ENCODE measurements at places on chromosomes 4 and X. TPM values are rescaled to one million over a fixed set of nuclear protein-coding genes. Genes with fewer than 3 reads are reported as not detected.
A peak's percentile ranks its signal among the peaks of the same experiment; 100 is the strongest.

GRCh38 chr4:71221510-71222466, 117.0 kb upstream of the SLC4A4 start:
- no peak for DNase-seq
- H3K27ac ChIP-seq: no peak overlapping the region
- no peak overlapping the region for H3K4me3 ChIP-seq
- no peaks in the 10 kb centered on the region for H3K27me3 ChIP-seq
- H3K36me3 ChIP-seq: no peaks in the 10 kb centered on the region

- H3K27ac ChIP-seq: no peak within 1 kb of the TSS
- no peak within 1 kb of the TSS for H3K4me3 ChIP-seq
- no peaks in the 10 kb centered on the region for H3K27me3 ChIP-seq
Observed at GRCh38 chrX:71618303-71618721, at the start of gene CXCR3. CXCR3 (minus strand) TSS chrX:71618511; CDS start chrX:71618449, 62 bp downstream.

Gene TCEAL8
- 135 TPM for total RNA-seq

DNA sequence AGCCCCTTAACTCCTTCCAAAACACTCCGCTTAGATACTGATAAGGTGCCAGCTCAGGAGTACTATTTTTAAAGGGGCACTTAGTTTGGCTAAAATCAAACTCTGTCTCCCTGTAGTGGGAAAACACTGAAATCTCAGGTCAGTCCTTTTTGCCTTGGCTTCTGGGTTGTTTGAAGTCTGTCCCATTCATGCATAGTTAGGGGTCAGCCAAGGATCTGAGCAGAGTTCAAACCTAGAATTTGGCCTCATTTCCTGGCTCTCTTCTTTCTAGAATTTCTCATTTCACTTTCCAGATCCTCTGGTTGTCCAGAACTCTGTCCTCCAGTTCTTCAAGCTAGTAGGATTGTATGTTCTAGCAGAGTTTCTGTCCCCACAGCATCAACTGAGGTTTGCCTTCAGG, 31.5 kb downstream of the NAT8L start:
- H3K36me3 ChIP-seq: no peaks in the 10 kb centered on the region
- no peaks in the 10 kb centered on the region for H3K4me1 ChIP-seq
- H3K4me3 ChIP-seq: no peak overlapping the region
- H3K27me3 ChIP-seq: no peaks in the 10 kb centered on the region

DNA sequence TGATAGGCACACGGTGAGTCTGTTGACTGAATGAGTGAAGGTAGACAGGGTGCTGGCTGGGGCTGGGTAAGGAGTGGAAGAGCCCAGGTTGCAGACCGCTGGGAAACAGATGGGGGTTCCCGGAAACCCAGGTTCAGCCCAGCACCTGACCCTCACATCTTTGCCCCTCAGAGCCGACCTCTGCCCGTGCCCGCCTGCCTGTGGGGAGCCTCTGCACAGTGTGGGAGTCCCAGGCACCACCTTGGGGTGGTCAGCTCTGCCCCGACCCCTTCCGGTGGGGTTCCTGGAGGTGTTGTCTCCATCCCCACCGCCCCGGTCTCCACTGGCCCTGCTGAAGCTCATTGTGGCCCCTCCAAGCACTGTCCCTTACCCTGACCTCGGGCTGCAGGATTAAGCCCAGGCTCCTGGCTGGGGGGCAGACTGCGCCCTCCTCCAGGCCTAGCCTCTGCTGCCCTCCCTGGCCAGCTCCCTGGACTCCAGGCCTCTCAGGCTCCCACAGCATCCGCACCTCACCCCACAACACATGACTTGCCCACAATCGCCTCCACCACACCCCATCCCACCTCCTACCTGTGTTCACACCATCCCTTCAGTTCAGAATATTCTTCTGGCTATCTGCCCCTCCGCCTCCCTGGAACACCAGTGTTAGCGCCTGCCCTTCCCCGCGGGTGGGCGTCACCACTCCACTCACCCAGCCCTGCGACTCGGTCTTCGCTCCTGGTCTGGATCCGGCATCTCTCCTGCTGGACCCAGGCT, 21.4 kb downstream of the HMX1 start:
- peaks cover 25% of the 10 kb centered on the region for H3K27me3 ChIP-seq
- no peak overlapping the region for H3K4me3 ChIP-seq
- peaks cover 5% of the 10 kb centered on the region for H3K4me1 ChIP-seq

GRCh38 chrX:110733166-110733565, 62.5 kb downstream of the CHRDL1 start:
- H3K4me3 ChIP-seq: no peak overlapping the region
- no peaks in the 10 kb centered on the region for H3K36me3 ChIP-seq
- H3K27me3 ChIP-seq: no peaks in the 10 kb centered on the region
- no peak overlapping the region for H3K27ac ChIP-seq

- H3K4me1 ChIP-seq: no peaks in the 10 kb centered on the region
- DNase-seq: no peak
- H3K4me3 ChIP-seq: no peak overlapping the region
- H3K27ac ChIP-seq: no peak overlapping the region
- no peaks in the 10 kb centered on the region for H3K36me3 ChIP-seq
Observed at GRCh38 chr4:177706916-177707315, 264.7 kb upstream of the AGA start.

DNA sequence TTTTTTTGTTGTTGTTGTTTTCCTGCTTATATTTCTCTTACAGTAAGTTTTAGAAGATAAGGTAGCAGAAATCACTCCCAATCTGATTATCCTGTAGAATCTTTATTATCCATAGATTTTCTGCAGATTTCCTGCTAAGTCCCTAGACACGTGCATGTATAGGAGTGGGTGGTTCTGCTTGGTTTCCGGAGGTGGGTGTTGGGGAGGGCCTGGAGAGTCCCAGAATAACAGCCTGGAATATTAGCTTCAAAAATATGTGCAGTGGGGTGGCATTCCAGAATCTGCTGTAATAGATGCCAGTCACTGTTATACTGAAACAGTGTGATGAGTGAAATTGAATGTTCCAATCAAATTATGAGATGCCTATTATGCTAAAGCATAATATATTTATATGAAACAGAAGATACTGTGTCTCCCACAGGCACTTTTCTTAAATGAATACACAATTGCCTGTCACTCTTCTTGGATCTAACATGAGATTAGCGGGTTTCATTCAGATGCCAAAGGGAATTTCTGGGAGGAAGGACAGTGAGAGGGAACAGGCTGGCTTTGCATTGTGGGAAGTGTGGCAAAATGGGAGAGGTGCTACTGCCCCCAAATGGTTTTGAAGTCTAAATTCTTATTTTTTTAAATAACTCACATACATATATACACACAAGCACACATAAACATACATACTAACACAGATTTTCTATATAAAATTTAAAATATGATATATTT, 37.6 kb downstream of the C4orf50 start:
- H3K27ac ChIP-seq: no peak overlapping the region
- H3K36me3 ChIP-seq: no peaks in the 10 kb centered on the region
- no peaks in the 10 kb centered on the region for H3K4me1 ChIP-seq
- H3K27me3 ChIP-seq: no peaks in the 10 kb centered on the region
- no peak overlapping the region for H3K4me3 ChIP-seq

GRCh38 chrX:33339219-33339618, 127.9 kb upstream of the DMD start:
- no peak overlapping the region for H3K27ac ChIP-seq
- no peak overlapping the region for H3K4me3 ChIP-seq

DNA sequence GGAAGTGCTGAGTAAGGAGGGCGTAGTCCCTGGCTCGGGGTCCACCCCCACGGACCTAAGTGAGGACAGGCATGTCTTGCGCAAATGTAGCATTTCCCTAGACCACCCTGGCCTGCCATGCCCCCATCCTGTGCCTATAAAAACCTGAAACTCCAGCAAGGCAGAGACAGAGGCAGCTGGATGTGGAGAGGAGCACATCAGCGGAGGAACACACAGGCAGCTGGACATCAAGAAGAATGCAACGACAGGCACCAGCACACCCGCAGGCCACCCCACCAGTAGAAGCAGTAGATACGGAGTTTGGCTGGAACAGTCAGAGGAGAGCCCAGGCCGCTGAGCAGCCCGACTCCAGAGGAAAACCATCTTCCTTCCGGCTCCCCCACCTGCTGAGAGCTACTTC, 345.9 kb downstream of the FSTL5 start:
- no peak for DNase-seq
- no peaks in the 10 kb centered on the region for H3K4me1 ChIP-seq
- no peaks in the 10 kb centered on the region for H3K36me3 ChIP-seq

Gene WNK3
- 27.4 TPM for total RNA-seq

GRCh38 chr4:158197194-158197776, 13.0 kb upstream of the TMEM144 start:
- no peaks in the 10 kb centered on the region for H3K4me1 ChIP-seq
- no peak for DNase-seq
- no peaks in the 10 kb centered on the region for H3K36me3 ChIP-seq
- no peaks in the 10 kb centered on the region for H3K27me3 ChIP-seq
- no peak overlapping the region for H3K4me3 ChIP-seq

- DNase-seq: no peak
- no peaks in the 10 kb centered on the region for H3K36me3 ChIP-seq
- peaks cover 22% of the 10 kb centered on the region for H3K4me1 ChIP-seq
- no peak overlapping the region for H3K4me3 ChIP-seq
- no peak overlapping the region for H3K27ac ChIP-seq
Observed at GRCh38 chr4:40182001-40182400, 14.8 kb upstream of the RHOH start.

GRCh38 chrX:75603833-75604232, 81.0 kb upstream of the ZDHHC15 start:
- peak; percentile 56 for DNase-seq
- H3K4me1 ChIP-seq: no peaks in the 10 kb centered on the region
- no peak overlapping the region for H3K27ac ChIP-seq
- no peaks in the 10 kb centered on the region for H3K36me3 ChIP-seq
- H3K27me3 ChIP-seq: no peaks in the 10 kb centered on the region

GRCh38 chrX:44020693-44021092, 47.5 kb upstream of the NDP start:
- no peak overlapping the region for H3K4me3 ChIP-seq
- H3K27me3 ChIP-seq: no peaks in the 10 kb centered on the region
- DNase-seq: no peak
- H3K27ac ChIP-seq: no peak overlapping the region
- H3K4me1 ChIP-seq: no peaks in the 10 kb centered on the region

DNA sequence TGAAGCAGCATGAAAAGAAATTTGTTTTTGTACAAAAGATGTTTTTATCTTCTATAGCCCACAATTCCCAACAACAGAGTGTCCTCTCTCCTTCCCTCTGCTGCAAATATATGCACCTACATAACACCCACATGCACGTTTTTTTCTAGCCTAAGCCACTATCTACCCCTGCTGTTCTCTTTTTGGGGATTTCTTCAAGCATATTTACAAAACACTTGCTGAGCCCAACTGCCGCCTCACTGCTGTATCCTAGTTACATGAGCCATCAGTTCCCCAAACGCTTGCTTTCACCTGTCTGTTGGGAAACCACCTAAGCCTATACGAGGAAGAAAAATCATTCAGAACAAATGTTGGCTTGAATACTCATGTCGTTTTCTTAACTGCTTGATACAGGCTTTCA, 127.2 kb downstream of the CHRNA9 start:
- DNase-seq: peak; percentile 46
- H3K27ac ChIP-seq: peak overlapping the region; percentile 33
- no peak overlapping the region for H3K4me3 ChIP-seq
- no peaks in the 10 kb centered on the region for H3K27me3 ChIP-seq

Gene EXOC1L
- not detected for total RNA-seq

DNA sequence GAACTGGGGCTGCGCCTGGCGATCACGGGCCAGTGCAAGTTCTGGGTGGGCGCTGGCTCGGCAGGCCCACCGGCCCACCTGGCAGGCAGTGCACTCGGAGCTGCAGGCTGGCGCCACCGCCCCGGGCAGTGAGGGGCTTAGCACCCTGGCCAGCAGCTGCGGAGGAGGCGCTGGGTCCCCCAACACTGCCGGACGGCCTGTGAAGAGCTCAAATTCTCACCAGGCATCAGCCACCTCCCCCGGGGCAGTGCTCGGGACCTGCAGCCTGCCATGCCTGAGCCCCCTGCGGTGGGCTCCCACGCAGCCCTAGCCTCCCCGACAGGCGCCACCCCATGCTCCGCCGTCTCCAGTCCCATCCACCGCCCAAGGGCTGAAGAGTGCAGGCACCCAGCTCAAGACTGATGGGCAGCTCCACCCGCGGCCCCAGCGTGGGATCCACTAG, 7.1 kb upstream of the ZNF330 start:
- H3K27me3 ChIP-seq: no peaks in the 10 kb centered on the region
- no peaks in the 10 kb centered on the region for H3K36me3 ChIP-seq
- no peak for DNase-seq
- H3K4me3 ChIP-seq: no peak overlapping the region
- no peak overlapping the region for H3K27ac ChIP-seq

Gene PARM1
- total RNA-seq: 9.4 TPM

DNA sequence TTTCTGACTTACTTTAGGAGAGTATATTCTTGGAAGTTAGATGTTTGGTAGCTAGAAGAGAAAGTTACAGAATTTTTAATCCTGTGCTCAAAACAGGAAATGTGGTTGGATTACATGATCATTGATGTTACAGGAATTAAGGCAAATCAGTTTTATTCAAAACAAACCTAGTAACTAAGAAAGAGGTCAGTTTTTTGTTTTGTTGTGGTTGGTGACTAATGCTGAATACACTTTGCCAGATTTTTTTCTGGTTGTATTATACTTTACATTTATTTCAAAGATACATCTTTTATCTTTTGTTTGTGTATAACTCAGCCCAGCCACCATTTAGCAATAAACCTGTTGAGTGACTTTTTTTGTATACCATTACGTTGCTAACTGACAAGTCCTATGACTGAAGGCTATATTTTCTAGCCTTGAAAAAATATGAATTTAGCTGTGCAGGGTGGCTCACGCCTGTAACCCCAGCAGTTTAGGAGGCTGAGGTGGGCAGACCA, 116.7 kb downstream of the KLHL8 start:
- H3K27ac ChIP-seq: no peak overlapping the region
- H3K36me3 ChIP-seq: peaks cover 12% of the 10 kb centered on the region
- peaks cover 18% of the 10 kb centered on the region for H3K4me1 ChIP-seq
- H3K27me3 ChIP-seq: no peaks in the 10 kb centered on the region

DNA sequence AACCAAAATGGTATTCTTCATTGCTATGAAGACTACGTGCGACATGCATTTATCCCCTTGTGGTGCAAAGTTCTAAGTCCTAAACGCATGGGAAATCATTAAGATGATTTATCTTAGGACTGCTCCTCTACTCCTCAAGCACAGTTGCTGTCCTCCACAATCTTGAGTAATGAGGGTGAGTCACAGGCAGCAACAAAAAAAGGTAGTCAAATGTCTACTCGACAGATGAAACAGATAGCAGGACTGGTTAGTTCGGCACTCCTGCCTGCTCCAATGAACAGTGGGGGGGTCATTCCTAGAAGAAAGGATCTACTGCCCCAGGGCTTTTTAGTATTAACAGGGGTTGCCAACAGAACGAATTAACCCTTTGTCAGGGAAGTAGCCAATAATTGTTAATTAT, 233.7 kb upstream of the FGF13 start:
- H3K4me3 ChIP-seq: no peak overlapping the region
- H3K36me3 ChIP-seq: no peaks in the 10 kb centered on the region
- no peak for DNase-seq
- no peak overlapping the region for H3K27ac ChIP-seq

- H3K4me3 ChIP-seq: no peak overlapping the region
- no peaks in the 10 kb centered on the region for H3K36me3 ChIP-seq
- no peaks in the 10 kb centered on the region for H3K4me1 ChIP-seq
- DNase-seq: no peak
- H3K27ac ChIP-seq: no peak overlapping the region
- no peaks in the 10 kb centered on the region for H3K27me3 ChIP-seq
Observed at GRCh38 chr4:77104791-77105540, 29.2 kb upstream of the CCNI start.

Gene ANTXR2
- total RNA-seq: 5.3 TPM

GRCh38 chr4:136390824-136391223, 1141.5 kb downstream of the PCDH18 start:
- no peak overlapping the region for H3K4me3 ChIP-seq
- no peak for DNase-seq
- no peaks in the 10 kb centered on the region for H3K27me3 ChIP-seq
